ENCODE measurements at places on chromosomes 7 and 10.

GRCh38 chr10:84267503-84268126, 22.8 kb downstream of the RGR start:
- peak; percentile 29 for DNase-seq

DNA sequence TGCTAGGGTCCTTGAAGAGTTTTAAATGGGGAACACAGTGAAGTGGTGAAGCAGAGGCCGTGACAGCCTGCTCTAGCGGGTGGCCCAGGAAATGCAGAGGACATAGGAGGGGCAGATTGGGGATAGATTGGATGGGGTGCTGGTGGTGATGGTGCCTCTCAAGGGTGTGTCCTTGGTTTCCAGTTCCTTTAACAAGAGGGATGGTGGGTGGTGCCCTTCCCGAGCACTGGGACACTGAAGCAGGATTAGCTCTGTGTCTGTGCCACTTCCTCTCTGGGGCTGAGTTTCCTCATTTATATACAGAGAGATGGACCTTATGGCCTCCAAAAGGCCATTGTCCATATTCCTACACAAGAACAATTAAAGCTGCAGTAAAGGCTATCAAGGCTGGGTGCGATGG, 285.5 kb downstream of the TCF7L2 start:
- no peak for DNase-seq

- DNase-seq: no peak
These were observed 16.5 kb downstream of the AP5Z1 start for GRCh38 chr7:4791738-4792536.

DNA sequence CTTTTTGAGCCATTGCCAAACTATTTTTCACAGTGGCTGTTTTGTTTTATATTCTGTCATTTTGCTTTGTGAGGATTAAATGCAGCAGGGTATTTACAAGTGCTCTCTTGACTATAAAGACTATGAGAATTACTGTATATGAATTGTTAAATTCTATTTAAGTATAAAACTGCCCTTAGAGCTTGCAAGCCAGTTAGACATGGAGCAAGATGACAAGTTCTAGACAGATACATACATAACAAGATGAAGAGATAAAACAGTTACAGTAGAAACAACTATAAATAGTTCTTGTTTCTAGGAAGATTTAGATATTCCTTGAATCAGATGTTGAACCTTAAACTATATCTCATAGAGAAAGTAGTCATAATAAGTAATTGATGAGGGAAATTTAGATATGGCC, 60.6 kb downstream of the DNAH11 start:
- no peak for DNase-seq

All from stromal cell of bone marrow (primary cell).